Stimulated activated CD8-positive, alpha-beta memory T cell treated with anti-CD3 and anti-CD28 coated beads, Interleukin-4, amount 100 ng/mL, for 48 hours (primary cell): ENCODE measurements at places on chromosomes 11 and 22.
A peak's percentile ranks its signal among the peaks of the same experiment; 100 is the strongest.

GRCh38 chr11:43575913-43576310, 104.6 kb upstream of the HSD17B12 start:
- no peak for DNase-seq

- DNase-seq, result no peak
Measured at GRCh38 chr22:19596680-19597398, 72.6 kb upstream of the CLDN5 start.

DNA sequence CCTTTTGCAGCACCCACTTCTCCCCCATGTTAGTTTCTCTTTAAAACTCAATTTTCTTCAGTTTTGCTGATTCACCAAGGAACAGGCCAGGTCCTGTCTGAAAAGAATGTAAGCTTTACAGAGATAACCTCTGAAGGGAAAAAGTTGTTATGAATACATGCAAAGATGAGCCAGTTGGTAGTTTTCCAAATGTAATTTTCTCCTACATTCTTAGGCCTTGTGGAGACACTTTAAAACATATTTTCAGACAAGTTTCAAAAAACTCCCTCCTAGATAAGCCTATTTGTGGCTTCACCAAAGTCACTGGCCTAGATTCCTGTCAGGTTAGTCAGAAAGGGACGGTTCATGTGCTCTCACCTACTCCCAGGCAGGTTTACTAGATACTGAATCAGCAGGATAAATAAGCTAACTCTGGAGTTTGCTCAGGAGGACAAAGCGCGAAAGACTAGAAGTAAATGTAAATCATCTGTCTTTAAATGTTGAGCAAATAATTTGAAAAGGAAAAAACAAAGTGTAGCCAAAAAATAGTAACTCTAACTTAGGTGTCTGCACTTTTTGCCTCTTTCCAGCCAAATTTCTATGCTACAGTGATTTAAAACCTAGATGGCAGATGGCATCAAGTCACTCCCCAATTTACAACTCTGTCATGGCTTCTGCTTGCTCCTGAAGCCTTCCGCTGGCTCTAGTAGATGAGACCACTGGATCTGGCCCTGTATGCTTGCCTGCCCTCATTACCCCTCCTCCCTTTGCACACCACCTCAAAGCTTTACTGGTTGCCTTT, 4.9 kb upstream of the ATP6V1E1 start:
- DNase-seq, result no peak

DNA sequence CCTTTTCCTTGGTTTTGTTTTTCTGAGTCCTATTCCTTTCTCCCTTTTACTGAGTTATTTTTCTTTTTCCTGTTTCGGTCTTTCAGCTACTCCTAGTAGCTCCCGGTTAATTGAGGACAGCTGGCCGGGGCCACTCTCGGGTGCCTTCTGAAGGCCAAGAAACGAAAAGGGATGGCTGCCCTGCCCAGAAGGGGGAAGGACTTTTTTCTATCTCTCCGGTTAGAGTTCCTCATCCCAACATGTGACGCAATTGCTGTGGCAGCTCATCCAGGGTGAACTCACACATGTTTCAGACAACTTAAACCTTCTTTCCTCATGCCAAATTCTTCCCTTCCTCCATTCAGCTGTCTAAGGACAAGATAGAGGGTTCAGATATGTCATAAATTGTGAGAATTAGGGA, 83.6 kb downstream of the PIWIL4 start:
- no peak for DNase-seq

DNA sequence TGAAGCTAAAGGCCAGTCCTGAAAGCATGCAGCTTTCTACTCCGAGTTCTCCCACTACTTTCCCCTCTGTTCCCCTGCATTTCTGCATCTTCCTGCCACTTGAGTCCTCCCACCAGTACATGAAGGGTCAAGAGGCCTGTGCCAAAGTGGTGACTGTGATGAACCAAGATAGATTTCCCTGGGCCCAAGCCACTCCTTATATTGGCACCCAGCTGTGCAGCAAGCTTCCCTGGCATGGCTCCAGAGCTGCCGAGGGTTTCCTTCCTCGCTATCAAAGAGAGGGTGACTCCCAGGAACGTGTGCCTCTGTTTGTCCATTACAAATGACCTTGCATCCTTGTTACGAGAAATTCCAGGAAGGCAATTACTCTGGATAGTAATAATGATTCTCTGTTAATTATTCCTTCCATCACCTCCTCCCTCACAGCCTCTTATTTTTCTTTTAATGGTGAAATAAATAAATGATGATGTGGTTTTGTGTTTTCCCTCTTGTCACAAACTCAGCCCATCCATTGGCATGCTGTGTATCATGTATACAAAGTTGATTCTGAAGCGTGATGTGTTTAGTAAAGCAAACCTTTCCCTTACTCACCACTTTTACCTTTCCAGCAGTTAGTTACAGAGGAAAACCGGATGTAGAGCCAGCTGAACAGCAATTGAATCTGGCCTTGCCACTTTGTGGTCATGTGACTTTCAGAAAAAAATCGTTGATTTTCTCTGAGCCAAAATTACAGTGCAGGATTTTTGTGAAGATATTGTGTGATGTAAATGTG, 8.3 kb downstream of the SRSF8 start:
- DNase-seq, result no peak

DNA sequence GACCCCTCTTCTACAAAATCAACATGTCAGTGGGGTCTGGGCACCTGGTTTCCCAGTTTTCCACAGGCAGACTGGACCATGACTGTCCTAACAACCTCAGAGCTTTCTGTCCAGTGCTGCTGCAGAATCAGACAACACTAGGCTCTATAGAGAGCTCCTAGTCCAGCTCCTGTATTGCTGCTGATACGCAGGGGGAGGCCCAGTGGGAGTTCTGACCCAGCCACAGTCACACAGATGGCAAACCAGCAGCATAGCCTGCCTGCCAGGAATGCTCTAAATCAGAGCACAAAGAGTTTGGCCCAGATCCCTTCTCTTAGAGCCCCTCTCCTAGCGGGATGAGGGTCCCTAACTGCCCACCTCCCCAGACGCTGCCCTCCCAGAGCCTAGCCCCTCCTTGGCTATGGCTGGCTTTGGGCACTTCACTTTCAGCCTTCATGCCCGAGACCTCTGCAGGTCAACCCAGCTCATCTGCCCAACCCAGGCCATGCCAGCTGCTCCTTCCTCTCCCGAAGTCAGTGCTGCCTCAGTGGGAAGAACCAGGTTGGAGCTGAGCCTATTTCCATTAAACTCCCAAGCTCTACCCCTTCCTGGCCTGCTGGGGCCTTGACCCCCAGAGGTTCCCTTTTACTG, 15.8 kb upstream of the SLCO2B1 start:
- no peak for DNase-seq

DNA sequence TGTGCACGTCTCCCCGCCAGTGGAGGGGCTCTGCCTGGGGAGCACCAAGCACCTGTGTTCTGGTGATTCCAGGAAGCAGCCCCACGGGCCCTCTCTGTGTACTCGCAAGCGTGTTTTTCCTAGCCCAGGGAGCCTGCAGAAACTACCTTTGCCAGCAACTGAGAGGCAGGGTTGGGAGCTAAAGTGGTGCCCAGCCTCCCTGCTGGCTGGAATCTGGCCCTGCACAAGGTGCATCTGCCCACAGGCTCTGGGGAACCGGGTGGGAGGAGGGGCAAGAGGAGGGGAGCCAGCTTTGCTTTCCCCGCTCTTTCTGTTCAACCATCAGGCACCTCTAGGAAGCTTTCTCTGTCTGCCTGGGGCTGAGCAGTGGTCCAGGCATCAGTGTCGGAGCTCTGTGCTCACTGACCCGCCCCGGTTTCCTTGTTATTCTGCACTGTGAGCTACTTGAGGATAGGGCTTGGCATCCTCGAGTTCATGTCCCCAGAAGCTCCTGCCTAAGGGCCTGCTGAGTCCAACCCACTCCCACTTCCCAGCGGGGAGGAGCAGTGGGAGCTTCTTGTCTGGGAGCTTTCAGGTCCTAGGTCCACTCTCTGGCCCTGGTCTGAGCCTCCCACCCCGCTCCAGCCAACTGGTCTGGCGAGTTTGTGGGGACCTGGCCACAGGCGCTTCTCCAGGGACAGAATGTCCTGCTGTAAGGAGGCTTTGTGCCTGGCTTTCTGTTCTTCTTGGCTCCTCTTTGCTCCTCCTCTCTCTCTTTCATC, 14.9 kb downstream of the DAGLA start:
- DNase-seq, result no peak

DNA sequence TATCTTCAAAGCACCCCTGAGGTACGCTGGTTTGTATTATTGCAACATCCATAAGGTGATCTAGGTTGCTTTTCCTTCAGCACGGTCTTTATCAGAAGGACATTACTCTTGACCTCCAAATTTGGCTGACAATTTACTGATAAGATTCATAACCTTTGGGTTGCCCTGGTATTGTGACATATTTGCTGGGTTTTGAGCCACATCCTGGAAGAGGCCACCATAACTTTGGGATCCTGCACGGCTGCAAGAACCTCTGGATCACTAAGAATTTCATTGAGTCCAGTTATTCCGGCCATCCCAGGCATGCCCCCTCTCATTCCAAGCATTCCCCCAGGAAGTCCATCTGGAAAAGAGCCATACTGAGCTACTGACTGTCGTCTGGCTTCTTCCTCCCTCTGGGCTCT, 6.5 kb upstream of the PLET1 start:
- no peak for DNase-seq

- DNase-seq, result no peak
Measured at GRCh38 chr11:11807811-11808782, 33.7 kb upstream of the USP47 start.

GRCh38 chr11:1839924-1840779, 1.4 kb downstream of the TNNI2 start:
- DNase-seq, result no peak

- DNase-seq, result peak; percentile 49
Measured at GRCh38 chr22:38696606-38697424, 3.9 kb downstream of the JOSD1 start.

DNA sequence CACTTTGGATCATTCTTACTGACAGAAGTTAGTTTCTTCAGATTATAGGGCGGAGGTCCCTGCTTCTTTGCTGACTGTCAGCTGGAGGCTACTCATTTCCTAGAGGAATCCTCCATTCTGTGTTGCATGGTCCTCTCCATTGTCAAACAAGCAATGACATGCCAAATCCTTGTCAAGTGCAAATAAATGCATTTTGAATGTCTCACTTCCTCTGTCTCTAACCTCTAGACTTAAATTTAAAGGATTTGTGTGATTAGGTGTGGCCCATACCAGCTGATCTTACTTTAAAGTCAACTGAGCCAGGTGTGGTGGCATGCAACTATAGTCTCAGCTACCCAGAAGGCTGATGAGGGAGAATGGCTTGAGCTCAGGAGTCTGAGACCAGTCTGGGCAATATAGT, 458.4 kb upstream of the CCDC179 start:
- DNase-seq, result no peak

- DNase-seq, result no peak
Measured at GRCh38 chr22:33409079-33409478, 350.9 kb upstream of the SYN3 start.

DNA sequence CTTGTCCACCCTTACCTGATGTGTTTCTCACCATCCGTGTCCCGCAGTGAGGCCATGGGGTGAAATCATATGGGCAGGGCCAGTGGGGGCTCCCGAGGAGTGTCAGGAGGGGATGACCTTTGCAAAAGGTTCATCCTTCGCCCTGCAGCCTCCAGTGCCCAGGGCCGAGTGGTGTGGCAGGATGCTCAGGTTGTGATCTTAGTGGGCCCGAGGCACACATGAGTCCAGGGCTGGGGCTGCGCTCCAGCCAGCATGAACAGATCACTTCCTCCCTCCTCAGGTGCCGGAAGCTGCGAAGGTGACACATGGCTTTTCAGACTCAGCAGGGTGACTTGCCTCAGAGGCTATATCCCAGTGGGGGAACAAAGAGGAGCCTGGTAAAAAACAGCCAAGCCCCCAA, 2.8 kb upstream of the FKBP2 start:
- no peak for DNase-seq

GRCh38 chr11:14566331-14567063, 46.3 kb upstream of the PSMA1 start:
- DNase-seq, result no peak

DNA sequence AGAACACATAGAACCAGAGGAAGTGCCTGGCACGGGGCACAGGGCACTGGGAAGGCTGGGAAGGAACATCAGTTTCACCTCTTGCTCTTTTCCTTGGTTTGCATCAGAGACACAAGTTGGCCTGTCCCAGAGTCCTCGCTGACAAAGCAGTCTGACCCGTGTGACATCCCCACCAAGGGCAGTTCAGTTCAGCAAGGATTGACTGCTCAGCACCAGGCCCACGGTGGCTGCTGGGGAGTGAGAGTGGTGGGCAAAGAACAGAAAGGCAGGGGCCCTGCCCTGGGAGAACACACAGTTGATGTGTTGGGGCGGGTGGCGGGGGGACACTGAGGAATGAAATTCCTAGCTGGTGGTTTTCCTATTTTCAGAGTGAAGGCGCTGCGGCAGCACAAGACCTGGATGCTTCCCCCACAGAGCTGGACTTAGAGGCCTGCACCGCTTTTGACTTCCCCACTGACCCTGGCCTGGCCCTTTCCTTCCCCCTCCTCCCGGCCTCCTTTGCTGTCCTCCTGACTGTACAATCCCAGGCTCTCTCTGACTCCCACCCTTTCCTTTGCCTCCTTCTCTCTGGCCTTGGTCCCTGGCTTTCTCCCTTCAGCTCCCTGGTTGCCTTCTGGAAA, 2.2 kb upstream of the TMPRSS13 start:
- DNase-seq, result peak; percentile 46

- DNase-seq, result no peak
Measured at GRCh38 chr11:9066433-9066925, 24.9 kb downstream of the SCUBE2 start.

- no peak for DNase-seq
Measured at GRCh38 chr11:126879516-126879915, 121.1 kb downstream of the KIRREL3 start.

DNA sequence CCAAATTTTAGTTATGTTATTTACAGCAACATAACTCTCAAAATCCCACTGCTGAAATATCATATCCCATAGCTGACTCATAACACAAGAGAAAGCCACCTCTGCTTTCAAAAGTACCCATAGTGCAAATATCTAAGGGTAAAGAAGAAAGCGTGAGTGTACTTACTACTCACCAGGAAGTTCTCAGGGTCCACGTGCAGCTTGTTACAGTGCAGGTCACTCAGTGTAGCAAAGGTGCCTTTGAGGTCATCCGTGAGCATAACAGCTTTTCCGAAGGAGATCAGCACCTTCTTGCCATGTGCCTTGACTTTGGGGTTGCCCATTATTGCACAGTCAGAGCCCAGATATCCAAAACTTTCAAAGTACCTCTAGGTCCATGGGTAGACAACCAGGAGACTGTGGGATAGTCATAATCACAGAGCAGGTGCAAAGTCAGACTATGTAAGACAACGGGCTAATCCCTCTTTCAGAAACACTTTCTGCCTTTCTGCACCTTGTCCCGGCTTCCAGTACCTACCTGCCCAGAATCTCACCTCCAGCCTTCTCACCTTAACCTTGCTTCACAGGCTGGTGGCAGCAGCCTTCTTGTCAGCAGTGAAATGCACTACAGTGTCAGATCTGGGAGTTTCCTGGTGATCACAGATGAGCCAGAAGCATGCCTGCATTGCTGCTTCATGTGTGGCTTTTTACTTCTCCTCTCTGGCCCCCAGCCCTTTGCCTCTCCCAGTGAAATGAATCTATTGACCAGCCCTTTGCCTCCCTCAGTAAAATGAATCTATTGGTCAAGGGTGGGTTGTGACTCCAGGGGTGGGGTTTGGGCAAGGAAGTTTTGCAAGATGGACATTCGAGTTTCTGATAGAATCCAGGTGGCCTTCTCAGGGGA, 6.5 kb downstream of the HBG1 start:
- no peak for DNase-seq
